Panc1 (cell line): ENCODE measurements at places on chromosomes 16 and 17.

- DNase-seq, result no peak
Measured at GRCh38 chr17:82959990-82960418, 119.4 kb upstream of the METRNL start.

GRCh38 chr17:5585836-5586521 lies 1.7 kb upstream of the NLRP1 start:
- DNase-seq, result no peak

GRCh38 chr16:82395212-82395611 lies 225.2 kb upstream of the MPHOSPH6 start:
- no peak for DNase-seq

GRCh38 chr17:29074488-29074887 lies 31.5 kb downstream of the PIPOX start:
- no peak for DNase-seq

DNA sequence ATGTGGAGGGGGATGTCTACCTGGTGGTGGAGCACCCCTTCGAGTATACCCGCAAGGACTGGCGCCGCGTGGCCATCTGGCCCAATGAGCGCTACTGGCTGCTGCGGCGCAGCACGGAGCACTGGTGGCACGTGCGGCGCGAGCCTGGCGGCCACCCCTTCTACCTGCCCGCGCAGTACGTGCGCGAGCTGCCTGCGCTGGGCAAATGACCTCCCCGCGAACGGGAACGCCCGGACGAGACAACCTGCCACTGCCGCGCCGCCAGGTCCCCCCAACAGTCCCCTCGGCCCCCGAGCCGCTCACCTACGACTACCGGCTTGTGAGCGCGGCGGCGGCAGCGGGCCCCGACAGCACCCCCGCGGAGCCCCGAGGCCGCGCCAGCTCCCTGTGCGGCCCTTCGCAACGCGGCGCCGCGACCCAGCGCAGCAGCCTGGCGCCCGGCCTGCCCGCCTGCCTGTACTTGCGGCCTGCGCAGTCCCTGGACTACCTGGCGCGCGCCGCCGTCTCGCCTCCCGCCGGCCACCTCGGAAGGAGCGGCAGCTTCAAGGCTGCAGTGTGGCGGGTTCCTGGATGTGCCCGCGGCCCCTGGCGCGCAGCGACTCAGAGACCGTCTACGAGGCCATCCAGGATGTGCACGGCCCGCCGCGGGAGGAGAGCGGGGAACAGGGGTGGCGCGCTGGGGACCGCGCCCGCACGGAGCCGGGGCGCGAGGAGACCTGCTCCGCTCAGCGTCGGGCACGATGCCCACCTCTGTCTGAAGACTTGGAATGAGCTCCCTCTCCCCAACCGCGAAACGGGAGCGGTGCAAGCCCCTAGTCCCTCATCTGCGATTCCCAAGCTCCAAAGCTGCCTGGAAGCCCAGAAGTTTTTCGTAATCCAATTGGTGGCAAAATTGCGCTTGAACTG lies 48.7 kb upstream of the AMZ2 start:
- DNase-seq, result no peak

GRCh38 chr17:44346064-44346844 lies 1.2 kb downstream of the GRN start:
- DNase-seq, result no peak

- no peak for DNase-seq
Measured at GRCh38 chr17:29124135-29124924, 55.9 kb downstream of the MYO18A start.

GRCh38 chr17:60630352-60630751 lies 30.4 kb downstream of the PPM1D start:
- DNase-seq, result no peak

- DNase-seq, result no peak
Measured at GRCh38 chr17:82602986-82603710, 45.1 kb downstream of the WDR45B start.

- DNase-seq, result no peak
Measured at GRCh38 chr16:70157477-70158260, 15.9 kb upstream of the CLEC18C start.

- DNase-seq, result no peak
Measured at GRCh38 chr17:57285701-57286100, 29.4 kb downstream of the MSI2 start.

DNA sequence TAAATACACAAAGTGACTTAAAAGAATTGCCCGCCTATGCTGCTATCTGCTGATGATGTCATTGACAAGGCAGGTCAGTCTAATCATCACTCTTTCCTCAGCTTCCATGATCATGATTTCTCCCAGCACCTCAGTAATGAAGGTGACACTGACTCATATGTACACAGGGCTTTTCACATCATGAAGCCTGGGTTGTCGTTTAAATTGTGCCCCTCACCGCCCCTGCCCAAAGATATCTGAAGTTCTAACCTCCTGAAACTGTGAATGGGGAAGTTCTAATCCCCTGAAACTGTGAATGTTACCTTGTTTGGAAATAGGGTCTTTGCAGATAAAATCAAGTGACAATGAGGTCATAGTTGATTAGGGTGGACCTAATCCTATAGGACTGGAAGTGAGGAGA lies 17.4 kb upstream of the GPRC5C start:
- DNase-seq, result no peak

GRCh38 chr17:64083563-64084085 lies 46.3 kb downstream of the ERN1 start:
- no peak for DNase-seq
